ENCODE measurements at places on chromosomes 11 and 22.

GRCh38 chr11:66918741-66919140 is 39.4 kb downstream of the PC start:
- DNase-seq: no peak

- DNase-seq: no peak
Observed at GRCh38 chr11:86134580-86135318, 65.9 kb upstream of the PICALM start.

GRCh38 chr11:26493616-26494015 is 78.4 kb downstream of the MUC15 start:
- no peak for DNase-seq

DNA sequence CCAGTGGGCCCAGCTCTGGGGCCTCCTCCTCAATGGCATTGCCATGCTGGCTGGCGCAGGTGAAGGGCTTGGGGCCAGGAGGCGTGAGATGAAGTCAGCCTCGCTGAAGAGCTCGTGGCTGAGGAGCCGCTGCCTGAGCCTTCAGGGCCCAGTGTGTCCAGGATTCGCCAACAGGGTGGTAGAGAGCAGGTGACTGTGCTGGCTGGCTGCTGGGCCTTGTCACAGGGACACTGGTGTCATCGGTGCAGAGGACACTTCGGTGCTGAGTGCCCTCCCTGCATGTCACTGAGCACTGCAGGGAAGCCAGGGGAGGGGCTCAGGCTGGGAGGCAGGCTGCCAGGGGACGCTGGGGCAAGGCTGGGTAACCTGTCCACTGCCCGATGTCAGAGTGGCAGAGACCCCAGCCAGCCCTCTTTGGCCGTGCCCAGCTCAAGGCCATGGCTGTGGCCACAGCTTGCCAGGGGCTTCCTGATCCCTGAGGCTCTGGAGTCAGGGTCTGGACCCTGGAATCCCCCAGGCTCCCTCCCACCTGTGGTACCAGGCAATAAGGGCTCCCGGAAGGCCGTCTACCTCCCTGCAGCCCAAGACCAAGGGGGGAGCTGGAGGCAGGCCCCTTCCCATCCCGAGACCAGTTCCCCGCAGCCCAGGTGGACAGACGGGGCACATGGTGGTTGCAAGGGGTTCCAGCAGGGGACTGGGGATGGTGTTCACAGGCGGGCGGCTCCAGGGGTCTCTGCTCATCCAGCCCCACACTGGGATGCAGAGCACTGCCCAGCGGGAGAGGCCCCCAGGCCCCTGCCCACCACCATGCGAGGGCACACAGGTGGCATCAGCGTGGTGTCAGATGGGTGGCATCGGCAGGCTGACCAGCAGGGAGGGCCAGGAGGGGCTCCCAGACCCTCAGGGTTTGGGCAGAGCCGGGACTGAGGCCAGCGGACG is 63.9 kb downstream of the ARFGAP3 start:
- no peak for DNase-seq

DNA sequence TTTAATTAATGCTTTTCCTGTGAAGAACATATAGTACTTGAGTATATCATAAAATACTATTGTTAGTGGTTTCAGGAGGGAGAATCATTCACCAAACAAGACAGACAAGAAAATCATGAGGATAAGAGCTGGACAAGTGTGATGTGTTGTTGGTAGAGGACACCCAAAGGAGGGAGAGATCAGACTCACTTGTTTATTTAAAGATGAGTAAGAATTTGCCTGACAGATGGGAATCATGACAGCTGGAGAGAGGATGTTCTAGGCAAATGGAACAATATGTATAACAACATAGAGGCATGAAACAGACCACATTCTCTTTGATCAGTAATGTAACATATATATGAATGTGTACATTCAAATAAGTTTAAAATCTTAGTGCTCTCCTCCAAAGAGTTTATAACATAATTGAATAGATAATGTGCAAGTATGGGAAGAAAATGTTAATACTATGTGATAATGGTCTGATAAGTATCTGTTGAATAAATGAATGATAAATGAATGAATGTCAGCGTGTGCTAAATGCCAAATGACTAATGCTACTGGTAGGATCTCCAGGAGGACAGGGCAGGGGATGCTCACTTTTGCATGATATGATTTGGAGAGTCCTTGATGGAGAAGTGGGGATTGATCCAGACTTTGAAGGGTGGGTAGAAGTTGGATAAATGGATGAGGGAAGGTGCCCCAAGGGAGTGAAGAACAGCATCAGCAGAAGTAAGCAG is 228.9 kb upstream of the SORL1-AS1 start:
- no peak for DNase-seq

DNA sequence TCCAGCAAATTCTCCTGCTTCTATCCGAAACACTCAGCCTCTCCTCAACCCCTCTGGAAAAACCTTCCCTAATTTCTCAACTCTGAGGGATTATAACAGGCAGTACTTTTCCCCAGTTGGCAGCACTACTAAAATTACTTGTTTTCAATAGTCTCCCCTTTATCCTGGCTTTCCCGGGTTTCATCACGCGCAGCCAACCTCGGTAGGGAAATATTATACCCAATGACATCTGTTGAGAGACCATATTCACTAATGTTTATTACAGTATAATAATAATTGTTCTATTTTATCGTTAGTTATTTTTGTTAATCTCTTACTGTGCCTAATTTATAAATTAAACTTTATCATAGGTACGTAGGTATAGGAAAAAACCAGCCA is 330 bp upstream of the POLD3 start:
- DNase-seq: no peak

DNA sequence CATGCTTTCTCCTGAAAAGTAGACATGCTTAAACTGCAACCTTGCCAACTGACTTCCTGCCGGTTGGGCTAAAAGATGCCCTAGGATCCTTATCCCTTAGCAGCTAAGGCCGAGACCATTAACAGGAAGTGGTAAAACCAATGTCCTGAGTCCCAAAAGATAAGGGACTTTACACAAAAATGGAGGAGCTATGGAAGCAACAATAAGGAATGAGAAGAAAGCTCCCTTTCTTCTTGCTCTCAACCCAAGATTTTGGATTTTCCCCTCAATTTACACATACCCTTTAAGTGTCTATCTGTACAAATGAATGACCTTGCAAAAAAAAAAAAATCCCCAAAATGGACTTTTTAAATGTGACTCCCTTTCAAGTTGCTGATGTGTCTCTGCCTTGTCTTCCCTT is 11.1 kb downstream of the MRPL17 start:
- no peak for DNase-seq

DNA sequence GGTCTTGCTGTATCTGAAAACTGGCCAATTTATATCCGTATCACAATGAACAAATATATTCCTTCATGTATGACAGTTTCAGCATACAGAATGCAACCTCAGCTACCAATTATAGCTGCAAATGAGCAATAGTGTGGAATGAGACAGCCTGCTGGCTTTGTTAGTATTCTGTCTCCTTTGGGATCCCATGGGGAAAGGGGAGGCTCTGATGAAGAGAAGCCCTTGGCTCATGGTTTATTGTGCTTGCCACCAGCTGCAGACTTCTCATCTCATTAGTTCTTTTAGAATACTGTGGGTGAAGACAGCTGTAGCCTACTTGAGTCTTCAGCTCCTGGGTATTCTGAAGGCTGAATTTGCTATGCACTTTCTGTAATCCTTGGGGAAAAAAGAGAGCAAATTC is 42.4 kb downstream of the PITPNB start:
- DNase-seq: no peak

DNA sequence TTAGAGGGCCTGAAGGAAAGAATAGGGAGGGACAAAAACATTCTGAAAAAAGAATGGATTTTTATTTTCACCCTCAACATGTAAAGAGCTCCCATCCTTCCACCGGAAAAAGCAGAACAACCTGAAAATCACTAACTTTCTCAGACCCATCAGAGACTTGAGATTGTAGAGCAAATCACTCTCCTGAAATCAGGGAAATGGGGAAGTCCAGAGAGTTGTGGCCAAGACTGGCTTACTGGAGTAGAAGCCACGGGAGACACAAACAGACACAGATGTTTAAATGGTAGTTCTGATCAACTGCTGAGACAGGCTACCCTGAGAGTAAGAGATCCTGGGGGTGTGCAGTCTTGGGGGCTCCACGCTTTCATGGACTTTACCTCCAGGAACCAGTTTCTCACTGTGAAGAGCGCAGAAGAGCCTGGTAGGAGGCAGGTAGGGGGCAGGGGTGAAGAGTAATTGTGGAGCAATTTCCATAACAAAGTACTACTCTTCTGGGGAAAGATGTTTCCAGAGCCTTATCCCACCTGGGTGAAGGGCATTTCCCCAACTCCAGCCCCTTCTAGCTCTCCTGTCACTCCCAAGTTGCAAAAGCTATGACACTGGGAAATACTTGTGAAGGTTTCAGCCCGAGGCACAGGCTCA is 47.1 kb downstream of the ASCL2 start:
- no peak for DNase-seq

GRCh38 chr22:23984430-23984829 is 4.5 kb downstream of the GSTT2 start:
- no peak for DNase-seq

All from activated T-cell treated with anti-CD3 and anti-CD28 coated beads for 4 hours (primary cell).